ENCODE measurements at places on chromosomes 2 and 18.

- DNase-seq: no peak
These were observed 626 bp upstream of the SLC1A4 start for GRCh38 chr2:64988420-64989125.

DNA sequence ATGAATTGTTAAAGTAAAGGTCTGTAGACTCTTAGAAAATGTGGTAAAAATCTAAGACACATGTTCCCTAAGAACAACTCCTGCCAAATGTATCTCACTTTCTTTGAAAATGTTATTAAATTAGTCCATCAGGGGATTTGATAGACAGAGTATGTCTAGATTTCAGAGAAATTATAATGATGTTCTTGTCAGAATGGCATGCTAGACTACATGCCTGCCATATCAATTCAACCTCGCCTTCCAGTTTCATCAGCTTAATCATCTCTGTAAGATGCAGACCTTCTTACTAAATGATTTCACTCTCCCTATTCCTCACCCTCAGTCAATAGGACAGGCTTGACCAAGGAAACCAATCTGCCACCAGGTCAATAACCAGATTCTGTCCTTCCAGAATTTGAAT, 368.4 kb downstream of the TXNL1 start:
- DNase-seq: no peak

DNA sequence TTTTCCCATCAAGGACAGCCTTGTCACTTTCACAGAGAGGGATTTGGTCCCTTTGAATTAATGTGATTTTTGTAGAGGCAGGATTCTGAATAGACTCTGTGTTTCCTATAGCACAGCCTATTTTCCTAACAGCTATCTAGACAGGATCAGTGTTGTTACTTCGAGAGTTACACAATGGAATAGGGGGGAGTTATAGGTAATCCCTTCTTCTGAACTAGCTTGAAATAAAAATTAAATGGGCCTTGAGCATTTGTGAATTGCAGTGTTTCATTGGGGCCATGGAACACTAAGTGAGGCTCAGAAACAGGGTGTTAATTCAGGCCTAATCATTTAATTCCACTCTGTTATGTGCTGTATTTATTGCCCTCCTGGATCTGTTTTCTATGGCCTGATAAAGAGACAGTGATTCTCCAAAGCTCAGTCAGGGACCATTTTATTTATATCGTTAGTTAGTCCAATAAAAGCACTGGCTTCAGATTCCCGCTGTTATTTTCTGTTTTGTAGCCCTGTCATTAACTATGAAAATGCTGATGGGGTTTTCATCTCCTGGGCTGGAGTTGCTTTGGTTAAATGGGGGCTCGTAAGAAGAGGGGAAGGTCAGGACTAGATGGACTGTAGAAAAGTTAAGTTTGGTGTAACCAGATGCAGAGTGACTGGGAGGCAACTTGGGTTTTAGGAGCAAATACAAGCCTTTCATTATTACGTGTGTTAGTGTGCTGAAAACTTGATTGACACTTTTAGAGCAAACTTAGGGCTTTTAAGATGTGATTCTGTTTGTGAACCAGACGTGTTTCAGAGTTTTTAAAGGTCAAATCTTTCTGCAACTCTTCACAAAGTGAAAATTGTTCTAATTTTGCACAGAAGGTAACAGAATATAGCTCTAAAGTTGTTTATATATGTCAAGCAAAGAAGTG, 461.0 kb upstream of the HNRNPA3 start:
- DNase-seq: no peak

GRCh38 chr2:159209341-159210306, 76.9 kb downstream of the WDSUB1 start:
- DNase-seq: no peak

GRCh38 chr2:67516899-67517530, 119.9 kb downstream of the ETAA1 start:
- no peak for DNase-seq

DNA sequence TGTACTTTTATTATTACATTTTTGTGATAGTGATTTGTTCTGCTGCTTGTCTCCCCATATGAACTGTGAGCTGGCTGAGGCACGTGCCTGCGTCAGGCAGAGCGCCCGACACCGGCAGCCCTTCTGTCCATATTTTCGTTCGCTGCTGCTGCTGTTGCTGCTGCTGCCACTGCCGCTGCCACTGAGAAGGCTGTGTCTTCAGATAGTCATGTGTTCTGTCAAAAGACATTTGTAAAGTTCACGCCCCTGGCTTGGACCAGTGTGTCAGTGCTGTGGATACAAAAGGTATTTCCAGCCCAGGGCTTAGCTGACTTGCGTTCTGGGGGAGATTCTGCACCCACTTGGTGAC, 47.0 kb downstream of the TWIST2 start:
- DNase-seq: no peak

DNA sequence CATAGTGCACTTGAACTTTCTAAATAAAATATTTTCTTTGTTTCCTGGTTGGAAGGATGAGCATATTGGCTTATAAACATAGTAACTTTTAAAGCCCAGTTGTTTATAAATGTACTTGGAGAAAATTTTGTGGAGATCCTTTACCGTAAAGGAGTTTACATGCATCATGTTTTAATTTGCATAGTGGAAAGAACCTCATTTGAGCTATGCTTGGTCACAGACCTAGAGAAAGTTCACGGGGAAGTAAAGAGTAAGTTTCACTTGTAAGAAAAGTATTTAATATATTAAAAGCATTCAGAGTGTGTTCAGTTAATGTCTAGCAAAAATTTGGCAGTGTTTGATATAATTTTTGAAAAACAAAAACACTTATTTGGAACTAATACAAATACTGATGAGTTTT, 45.3 kb downstream of the PIKFYVE start:
- no peak for DNase-seq

- no peak for DNase-seq
These were observed 42.7 kb upstream of the GORASP2 start for GRCh38 chr2:170886386-170886785.

- DNase-seq: no peak
These were observed 71.2 kb upstream of the COL3A1 start for GRCh38 chr2:188902901-188903491.

Measured in activated CD8-positive, alpha-beta memory T cell treated with anti-CD3 and anti-CD28 coated beads for 4 hours (primary cell).